Left lung (tissue), 14 donors: ENCODE measurements at places on chromosomes 12 and 14.

DNA sequence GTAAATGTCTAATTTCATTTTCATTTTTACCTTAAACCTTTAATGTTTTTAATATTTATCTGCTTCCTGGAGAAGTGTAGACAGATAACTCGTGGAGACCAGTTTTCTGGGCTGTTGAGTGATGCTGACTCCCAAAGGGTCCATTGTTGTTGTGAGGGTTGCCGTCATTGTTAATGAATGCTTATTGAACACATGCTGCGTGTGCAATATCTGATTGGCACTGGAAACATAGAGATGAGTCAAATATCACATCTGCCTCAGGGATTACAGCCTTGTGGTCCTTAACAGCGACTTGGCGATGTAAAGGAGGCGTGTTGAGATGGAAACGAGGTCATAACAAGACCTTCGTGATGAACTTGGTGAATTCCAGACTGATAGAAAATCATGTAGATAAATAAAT lies 85.9 kb downstream of the FBXW8 start:
- DNase-seq = no peak

DNA sequence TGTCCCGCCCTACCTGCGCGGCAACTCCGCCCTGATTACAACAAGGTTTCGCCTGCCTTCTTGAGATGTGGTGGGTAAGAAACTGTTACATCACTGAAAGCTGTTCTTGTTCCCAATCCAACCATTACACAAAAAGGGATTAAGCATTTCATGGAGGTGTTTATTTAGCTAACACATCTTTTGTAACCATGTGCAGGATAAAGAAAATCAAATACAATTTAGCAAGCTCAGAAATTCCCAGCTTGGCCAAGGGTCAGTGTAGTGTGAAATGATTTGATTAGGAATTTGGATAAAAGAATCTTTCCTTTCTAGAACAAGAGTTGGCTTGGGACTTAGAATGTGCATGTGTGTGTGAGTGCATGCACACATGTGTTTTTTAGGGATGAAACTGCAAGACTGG lies 6.3 kb downstream of the FOXN4 start:
- DNase-seq = no peak

- DNase-seq = no peak
Measured at GRCh38 chr12:110256780-110257431, 24.1 kb upstream of the ATP2A2 start.

DNA sequence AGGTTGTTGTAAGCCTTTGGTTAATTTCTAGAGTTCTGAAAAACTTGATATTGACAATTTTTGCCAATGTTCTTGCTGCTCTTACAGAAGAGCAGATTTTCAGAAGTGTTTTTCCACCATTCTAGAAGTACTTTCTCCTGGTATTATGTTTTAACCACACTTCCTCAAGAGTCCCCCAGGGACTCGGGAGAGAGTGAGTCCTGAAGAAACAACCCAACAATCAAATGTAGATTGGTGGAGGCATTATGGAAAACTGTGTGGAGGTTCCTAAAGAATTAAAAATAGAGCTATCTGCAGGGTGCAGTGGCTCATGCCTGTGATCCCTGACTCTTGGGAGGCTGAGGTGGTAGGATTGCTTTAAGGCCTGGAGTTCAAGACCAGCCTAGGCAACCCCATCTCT lies 26.7 kb downstream of the OR10P1 start:
- DNase-seq = no peak
